ENCODE measurements at places on chromosomes 1 and 21. TPM values are rescaled to one million over a fixed set of nuclear protein-coding genes. Genes with fewer than 3 reads are reported as not detected.

TMPRSS15 gene
- total RNA-seq, result not detected

DNA sequence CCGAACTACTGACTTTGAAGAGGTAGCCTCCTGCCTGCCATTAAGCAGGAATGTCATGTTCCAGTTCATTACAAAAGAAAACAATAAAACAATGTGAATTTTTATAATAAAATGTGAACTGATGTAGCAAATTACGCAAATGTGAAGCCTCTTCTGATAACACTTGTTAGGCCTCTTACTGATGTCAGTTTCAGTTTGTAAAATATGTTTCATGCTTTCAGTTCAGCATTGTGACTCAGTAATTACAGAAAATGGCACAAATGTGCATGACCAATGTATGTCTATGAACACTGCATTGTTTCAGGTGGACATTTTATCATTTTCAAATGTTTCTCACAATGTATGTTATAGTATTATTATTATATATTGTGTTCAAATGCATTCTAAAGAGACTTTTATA is 159.8 kb upstream of the SGIP1 start:
- no peak for DNase-seq

CD1E gene
- total RNA-seq, result not detected

- DNase-seq, result no peak
These were observed 88.6 kb downstream of the RIPK4 start for GRCh38 chr21:41678016-41678923.

DNA sequence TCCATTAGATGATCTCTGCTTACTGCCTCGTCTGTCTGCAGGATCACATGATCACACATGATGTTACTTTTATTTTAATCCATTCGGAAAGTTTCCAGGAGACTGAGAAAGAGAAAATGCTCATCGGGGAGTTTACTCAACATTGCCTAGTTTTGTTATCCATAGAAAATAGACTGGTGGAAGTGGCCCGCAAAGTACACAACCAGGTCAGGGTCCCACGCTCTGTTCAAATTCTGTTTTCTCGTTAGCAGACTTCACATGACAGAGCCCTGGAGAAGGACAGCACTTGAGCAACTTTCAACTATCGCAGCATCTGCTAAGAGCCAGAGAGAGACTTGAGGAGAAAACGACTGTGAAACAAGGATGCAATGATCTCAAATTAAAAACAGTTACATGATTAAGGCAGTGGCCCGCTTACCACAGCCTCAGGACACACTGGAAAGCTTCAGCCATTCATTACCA is 44.2 kb downstream of the ADAMTS1 start:
- DNase-seq, result no peak

- DNase-seq, result no peak
These were observed 44.8 kb downstream of the DPYD start for GRCh38 chr1:97875996-97876395.

DNA sequence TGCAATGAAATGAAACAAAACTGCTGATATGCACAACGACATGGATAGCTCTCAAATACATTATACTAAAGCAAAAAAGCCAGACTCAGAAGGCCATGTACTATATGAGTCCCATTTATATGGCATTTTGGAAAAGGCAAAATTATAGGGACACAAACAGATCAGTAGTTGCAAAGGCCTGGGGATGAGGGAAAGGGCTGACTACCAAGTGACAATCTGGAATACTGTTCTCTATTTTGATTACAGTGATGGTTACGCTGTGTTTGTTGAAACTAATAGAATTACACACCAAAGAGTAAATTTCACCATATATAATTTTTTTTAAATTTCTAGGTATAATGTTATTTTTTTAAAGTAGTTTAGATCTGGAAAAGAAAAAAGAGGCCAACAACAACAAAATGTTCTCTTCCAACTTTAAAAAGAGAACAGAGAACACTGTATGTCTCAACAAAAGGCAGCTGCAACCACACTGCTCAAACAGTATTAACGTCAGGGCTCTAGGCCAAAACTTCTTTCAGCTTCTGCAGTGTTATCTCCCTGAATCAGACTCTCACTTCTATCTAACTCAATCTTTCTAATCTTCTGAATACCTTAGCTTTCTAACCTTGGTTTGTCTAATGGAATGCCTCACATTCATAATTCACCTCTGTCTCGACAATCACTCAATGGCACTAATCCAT is 75.8 kb downstream of the FOXJ3 start:
- DNase-seq, result no peak

DNA sequence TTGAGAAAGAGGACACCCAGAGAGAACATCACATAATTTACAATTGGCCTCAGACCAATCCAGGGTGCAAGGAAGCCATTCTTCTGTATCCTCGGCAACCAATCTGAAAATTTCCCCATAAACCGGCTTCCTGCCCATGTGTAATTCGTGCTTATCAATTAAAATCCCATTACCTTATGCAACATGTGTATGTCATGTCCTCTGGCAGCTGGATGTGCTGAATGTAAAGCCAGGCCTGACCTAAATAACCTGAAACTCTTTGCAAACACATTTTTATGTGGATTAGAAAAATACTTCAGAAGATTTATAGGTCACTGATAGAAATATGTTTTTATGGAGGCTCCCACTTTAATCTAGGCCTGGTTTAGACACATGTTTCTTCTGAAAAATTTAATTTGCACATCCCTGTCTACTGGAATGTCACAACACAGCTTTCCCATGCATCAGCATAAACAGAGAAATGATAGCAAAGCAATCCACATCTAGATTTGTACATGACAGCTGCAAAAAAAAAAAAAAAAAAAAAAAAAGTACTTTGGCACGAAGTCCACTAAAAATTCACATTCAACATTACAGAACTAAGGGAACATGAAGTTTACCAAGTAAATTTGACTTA is 69.4 kb upstream of the SAMSN1 start:
- DNase-seq, result no peak

GRCh38 chr1:235122348-235122747 is 6.3 kb downstream of the TOMM20 start:
- no peak for DNase-seq

- no peak for DNase-seq
These were observed 3.7 kb upstream of the MEGF6 start for GRCh38 chr1:3614755-3615742.

DNA sequence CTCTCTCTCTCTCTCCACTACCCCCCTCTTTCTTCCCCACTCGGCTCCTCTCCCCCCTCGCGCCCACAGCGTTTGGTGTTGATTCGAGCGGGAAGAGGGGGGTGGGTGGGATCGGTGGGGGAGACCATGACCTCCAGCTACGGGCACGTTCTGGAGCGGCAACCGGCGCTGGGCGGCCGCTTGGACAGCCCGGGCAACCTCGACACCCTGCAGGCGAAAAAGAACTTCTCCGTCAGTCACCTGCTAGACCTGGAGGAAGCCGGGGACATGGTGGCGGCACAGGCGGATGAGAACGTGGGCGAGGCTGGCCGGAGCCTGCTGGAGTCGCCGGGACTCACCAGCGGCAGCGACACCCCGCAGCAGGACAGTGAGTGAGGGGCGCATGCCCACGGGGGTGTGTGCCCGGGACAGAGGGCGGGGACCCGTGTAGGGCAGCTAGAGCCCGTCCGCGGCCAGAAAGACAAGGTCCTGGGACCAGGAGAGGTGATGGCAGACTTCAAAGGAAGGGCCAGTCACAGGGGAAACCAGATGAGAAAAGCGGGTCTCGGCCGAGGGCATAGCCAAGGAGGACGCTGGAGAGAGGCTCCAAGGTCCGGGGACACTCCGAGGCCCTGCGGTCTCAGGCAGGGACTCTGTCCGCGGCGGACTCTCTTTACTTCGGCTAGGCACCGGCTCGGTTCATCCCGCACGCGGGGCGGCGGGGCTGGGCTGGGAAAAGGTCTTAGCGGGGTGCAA is at the start of gene PRRX1:
TSS of gene PRRX1 (plus strand) at position 39 of the 735 bp plus-strand sequence. CDS start at position 127, 88 bp downstream.
- DNase-seq, result no peak

DNA sequence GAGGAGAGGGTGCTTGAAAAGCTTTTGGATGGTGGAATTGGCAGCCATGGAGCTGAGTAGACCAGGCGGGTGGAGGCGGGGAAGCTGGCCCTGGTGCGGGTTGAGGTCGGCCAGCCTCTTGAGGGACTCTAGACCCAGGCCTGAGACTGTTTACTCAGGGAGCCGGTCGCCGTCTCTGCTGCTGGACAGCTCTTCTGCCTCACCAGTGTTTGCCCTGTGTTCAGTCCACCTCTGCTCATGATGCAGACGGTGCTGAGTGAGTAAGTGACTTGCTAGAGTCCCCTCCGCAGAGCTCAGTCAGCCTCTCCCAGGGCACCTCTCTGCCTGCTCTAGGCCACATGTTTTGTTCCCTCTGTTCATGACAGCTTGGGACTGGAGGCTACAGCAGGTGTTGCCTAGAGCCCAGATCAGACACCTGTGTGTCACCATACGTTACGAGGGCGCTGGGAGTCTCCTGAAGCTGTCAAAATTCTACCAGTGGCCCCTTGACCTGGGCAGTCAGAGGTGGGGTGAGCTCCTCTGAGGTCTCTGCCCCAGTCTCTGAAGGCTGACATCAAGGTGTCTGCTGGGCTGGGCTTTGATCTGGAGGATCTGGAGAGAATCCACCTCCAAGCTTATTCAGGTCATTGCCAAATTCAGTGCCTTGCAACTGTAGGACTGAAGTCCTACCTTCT is 73.5 kb upstream of the WNT4 start:
- no peak for DNase-seq

DNA sequence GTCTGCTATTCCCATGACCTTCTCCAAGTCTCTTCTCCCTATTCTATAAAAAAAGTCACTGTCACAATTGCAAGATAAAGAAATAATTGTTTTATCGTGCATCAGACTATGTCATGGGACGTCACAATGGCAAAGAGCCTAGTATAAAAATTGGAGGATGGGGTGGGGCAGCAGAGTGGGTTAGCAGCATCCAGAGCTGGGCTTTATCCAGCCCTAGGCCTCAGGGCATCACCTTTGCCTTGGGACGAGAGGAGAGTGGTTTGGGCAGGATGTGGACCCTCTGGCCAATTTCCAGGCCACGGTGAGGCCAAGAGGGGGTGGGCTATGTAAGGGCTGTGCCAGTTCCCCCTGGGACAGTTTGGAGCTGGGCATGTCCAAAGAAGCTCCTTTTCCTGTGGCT is 25.7 kb downstream of the WNT4 start:
- no peak for DNase-seq

DNA sequence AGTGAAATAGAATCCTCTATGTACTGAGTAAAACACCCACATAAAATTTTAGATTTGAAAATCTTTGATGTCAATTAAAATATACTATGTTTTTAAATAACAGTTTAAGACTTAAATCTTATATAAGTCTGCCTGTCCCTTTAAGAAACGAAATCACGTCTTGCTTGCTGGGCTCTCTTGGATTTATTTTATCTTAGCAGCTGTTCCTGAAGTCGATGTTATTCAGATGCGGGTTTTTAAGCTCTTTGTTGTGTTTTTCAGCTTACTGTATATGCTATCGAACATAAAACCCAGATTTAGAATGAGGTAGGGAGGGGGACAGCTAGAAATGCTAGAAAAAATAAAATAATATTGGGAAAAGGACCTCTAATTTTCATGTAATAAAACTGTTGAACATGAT is 11.1 kb upstream of the SSX2IP start:
- no peak for DNase-seq

KCNE1 gene
- not detected for total RNA-seq

DNA sequence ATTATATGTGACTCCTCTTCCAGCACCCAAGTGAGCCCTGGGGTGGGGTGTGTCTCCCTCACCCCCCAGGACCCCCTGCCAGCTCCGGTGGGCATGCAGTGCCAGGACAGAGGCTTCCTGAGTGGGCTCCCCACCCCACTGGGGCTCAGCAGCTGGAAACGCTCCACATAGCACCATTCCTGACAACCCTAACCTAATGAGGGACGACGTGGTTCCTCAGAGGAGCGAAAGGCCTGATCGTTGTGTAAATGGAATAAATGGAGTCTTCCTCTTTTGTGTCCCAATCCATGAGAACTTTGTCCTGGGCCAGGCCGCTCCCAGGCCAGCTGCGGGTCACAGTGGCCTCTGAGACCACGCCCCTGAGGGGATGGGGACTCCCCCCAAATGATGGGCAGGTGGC is 1.8 kb upstream of the TSPEAR start:
- DNase-seq, result no peak

GRCh38 chr21:46159390-46159789 is 4.0 kb upstream of the FTCD start:
- no peak for DNase-seq

DSCAM gene
- total RNA-seq, result not detected

CYP4A11 gene
- not detected for total RNA-seq

DNA sequence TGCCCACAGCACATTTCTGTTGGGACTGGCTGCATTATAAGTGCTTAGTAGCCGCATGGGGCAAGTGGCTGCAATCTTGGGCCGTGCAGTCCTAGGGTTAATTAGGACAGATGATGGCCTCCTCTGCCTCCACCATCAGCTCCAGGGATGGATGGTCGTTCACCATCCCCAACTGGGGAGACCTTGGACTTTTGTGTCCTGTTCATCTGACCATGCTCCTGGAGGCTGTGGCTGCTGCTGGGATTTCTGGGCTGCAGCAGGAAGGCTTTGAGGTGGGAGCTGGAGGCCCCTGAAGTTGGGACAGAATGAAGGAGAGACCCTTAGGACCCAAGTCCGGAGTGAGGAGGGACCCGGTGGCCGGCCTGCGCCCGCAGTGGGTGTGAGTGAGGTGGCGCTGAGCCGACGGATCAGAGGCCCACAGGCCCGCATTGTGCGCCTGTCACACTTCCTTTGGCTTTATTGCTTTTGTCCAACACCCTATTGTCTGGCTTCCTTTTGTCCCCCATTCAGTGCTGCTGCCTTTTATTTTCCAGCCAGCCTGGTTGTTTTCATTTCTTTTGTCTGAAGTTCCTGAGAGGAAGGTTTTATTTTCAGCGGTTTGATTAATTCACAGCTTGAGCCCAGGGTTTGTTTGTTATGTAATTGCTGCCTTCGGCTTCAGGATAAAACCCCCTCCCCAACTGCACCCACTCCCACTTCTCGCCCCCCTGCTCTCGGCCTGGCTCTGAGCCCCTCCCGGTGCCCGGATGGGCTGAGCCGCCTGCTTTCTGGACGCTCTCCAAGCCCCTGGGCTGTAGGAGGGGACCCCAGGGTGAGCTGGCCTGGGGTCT is 35.6 kb downstream of the SOX13 start:
- DNase-seq, result no peak

- DNase-seq, result no peak
These were observed 3.2 kb downstream of the CTSE start for GRCh38 chr1:206020393-206021007.

Data from activated CD4-positive, alpha-beta memory T cell treated with anti-CD3 and anti-CD28 coated beads, Interleukin-2, amount 10 ng/mL, durations not matched to agents 7 days and 5 days (primary cell).